ENCODE measurements at places on chromosomes 11 and 22. TPM values are rescaled to one million over a fixed set of nuclear protein-coding genes. Genes with fewer than 3 reads are reported as not detected.

The MYO7A gene
- 0.37 TPM for total RNA-seq

The PTPN5 gene
- not detected for total RNA-seq

The CHRM4 gene
- total RNA-seq = 0.40 TPM

The OR5P2 gene
- total RNA-seq = not detected

The CRYBB2 gene
- not detected for total RNA-seq

The OR8A1 gene
- not detected for total RNA-seq

The OR8H1 gene
- total RNA-seq = not detected

The DEPDC5 gene
- 43.6 TPM for total RNA-seq

The PRR5L gene
- 23.6 TPM for total RNA-seq

The RAB38 gene
- 1.4 TPM for total RNA-seq

The LZTR1 gene
- total RNA-seq = 80.9 TPM

The EEF1G gene
- total RNA-seq = 1,132 TPM

The NPAS4 gene
- total RNA-seq = 0.23 TPM

The LMNTD2 gene
- 2.5 TPM for total RNA-seq

The APOBEC3B gene
- 7.1 TPM for total RNA-seq

The GLYAT gene
- not detected for total RNA-seq

The SPINDOC gene
- total RNA-seq = 35.1 TPM

The ELFN2 gene
- 0.26 TPM for total RNA-seq

The XKR3 gene
- total RNA-seq = not detected

The TYR gene
- total RNA-seq = not detected

The EMID1 gene
- not detected for total RNA-seq

The FOLR3 gene
- not detected for total RNA-seq

The TMPRSS5 gene
- total RNA-seq = 1.00 TPM

The OR52N4 gene
- 1.7 TPM for total RNA-seq

The C11orf65 gene
- total RNA-seq = 0.80 TPM

The ATL3 gene
- total RNA-seq = 38.1 TPM

The MRPL48 gene
- 34.7 TPM for total RNA-seq

The CASP4 gene
- total RNA-seq = 111 TPM

The SLC43A1 gene
- total RNA-seq = 28.8 TPM

The RGL4 gene
- total RNA-seq = 25.8 TPM

The GATD1 gene
- total RNA-seq = 59.8 TPM

The OR2AG1 gene
- not detected for total RNA-seq

The MEI1 gene
- total RNA-seq = 52.1 TPM

The SYT13 gene
- not detected for total RNA-seq

The PDGFB gene
- 7.9 TPM for total RNA-seq

The H19 gene
- total RNA-seq = not detected

The OR4C12 gene
- total RNA-seq = not detected

The LSP1 gene
- 438 TPM for total RNA-seq

The PYGM gene
- 7.2 TPM for total RNA-seq

The PRMT3 gene
- 15.8 TPM for total RNA-seq

The APOL4 gene
- total RNA-seq = 6.5 TPM

The OR51I1 gene
- total RNA-seq = not detected

The TMEM191C gene
- 5.1 TPM for total RNA-seq

The OR52D1 gene
- total RNA-seq = not detected

The NCAPD3 gene
- total RNA-seq = 115 TPM

The USP2 gene
- total RNA-seq = 0.62 TPM

The USH1C gene
- not detected for total RNA-seq

The MMP10 gene
- total RNA-seq = not detected

The SLCO2B1 gene
- 1.1 TPM for total RNA-seq

The PHLDB1 gene
- total RNA-seq = 2.7 TPM

The SLC7A4 gene
- 0.79 TPM for total RNA-seq

The PKNOX2 gene
- not detected for total RNA-seq

Measured in activated naive CD8-positive, alpha-beta T cell treated with anti-CD3 and anti-CD28 coated beads, Interleukin-2, amount 10 ng/mL, durations not matched to agents 7 days and 5 days (primary cell).